ENCODE measurements at places on chromosomes 11 and 22. TPM values are rescaled to one million over a fixed set of nuclear protein-coding genes. Genes with fewer than 3 reads are reported as not detected.
A peak's percentile ranks its signal among the peaks of the same experiment; 100 is the strongest.

- no peaks in the 10 kb centered on the region for H3K36me3 ChIP-seq
- H3K27me3 ChIP-seq = no peaks in the 10 kb centered on the region
- no peak for DNase-seq
- no peaks in the 10 kb centered on the region for H3K4me1 ChIP-seq
These were observed 575.3 kb downstream of the NTM start for GRCh38 chr11:131945706-131946105.

DNA sequence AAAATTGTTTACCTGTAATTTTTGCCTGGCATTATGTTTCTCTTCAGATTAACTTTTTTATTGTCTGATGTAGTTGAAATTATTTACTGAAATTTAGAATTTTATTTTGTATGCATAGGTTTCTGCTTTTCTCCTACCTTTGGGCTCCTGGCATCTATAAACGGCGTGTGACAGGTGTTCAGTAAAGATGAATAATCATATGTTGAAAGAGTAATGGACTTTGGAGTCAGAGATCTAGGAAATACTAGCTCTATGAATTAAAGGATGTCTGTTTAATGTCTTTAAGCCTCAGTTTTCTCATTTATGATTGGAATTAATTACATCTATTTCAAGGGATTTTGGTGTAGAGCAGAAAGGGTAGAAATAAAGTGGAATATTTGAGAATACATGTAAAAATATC, 7.2 kb upstream of the ANGPTL5 start:
- no peaks in the 10 kb centered on the region for H3K36me3 ChIP-seq
- no peak for DNase-seq
- H3K4me1 ChIP-seq = no peaks in the 10 kb centered on the region
- H3K4me3 ChIP-seq = no peak overlapping the region
- no peak overlapping the region for H3K27ac ChIP-seq

- no peak overlapping the region for H3K27ac ChIP-seq
- no peak for DNase-seq
- H3K4me3 ChIP-seq = peak overlapping the region; percentile 66
- H3K4me1 ChIP-seq = peaks cover 10% of the 10 kb centered on the region
- no peaks in the 10 kb centered on the region for H3K36me3 ChIP-seq
These were observed 911 bp downstream of the EMID1 start for GRCh38 chr22:29206372-29207242.

GTSE1 gene
- total RNA-seq = not detected

- H3K36me3 ChIP-seq = no peaks in the 10 kb centered on the region
- no peak for DNase-seq
- no peak overlapping the region for H3K27ac ChIP-seq
- H3K4me1 ChIP-seq = no peaks in the 10 kb centered on the region
These were observed 802.5 kb downstream of the DLG2 start for GRCh38 chr11:84824624-84825023.

GRCh38 chr11:128832121-128832497, 35.0 kb downstream of the KCNJ1 start:
- no peaks in the 10 kb centered on the region for H3K27me3 ChIP-seq
- no peaks in the 10 kb centered on the region for H3K36me3 ChIP-seq
- no peaks in the 10 kb centered on the region for H3K4me1 ChIP-seq
- no peak overlapping the region for H3K4me3 ChIP-seq

- DNase-seq = no peak
- no peaks in the 10 kb centered on the region for H3K27me3 ChIP-seq
- H3K27ac ChIP-seq = no peak overlapping the region
- H3K4me3 ChIP-seq = no peak overlapping the region
- no peaks in the 10 kb centered on the region for H3K36me3 ChIP-seq
These were observed 140.6 kb upstream of the CADM1 start for GRCh38 chr11:115644856-115645255.

DNA sequence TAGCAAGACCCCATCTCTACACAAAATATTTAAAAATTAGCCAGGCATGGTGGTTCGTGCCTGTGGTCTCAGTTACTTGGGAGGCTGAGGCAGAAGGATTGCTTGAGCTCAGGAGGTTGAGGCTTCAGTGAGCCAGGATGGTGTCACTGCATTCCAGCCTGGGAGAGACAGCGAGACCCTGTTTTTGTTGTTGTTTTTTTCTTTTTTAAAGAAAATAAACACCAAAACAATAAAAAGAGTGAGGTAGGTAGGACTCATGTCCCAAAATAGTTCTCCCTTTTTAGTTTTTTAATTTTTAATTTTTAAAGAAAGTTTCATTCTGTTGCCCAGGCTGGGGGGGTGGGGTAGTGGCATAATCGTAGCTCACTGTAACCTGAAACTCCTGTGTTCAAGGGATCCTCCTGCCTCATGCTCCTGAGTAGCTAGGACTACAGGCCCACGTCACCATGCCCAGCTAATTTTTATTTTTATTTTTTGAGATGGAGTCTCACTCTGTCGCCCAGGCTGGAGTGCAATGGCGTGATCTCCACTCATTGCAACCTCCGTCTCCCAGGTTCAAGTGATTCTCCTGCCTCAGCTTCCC, 25.5 kb upstream of the MALAT1 start:
- peak; percentile 24 for DNase-seq
- H3K36me3 ChIP-seq = no peaks in the 10 kb centered on the region
- H3K4me1 ChIP-seq = peaks cover 22% of the 10 kb centered on the region
- no peaks in the 10 kb centered on the region for H3K27me3 ChIP-seq

GAL3ST3 gene
- 1.9 TPM for total RNA-seq

- no peak overlapping the region for H3K27ac ChIP-seq
- H3K4me3 ChIP-seq = no peak overlapping the region
- H3K36me3 ChIP-seq = no peaks in the 10 kb centered on the region
- no peak for DNase-seq
- H3K27me3 ChIP-seq = no peaks in the 10 kb centered on the region
- H3K4me1 ChIP-seq = no peaks in the 10 kb centered on the region
These were observed 21.5 kb downstream of the MTCH2 start for GRCh38 chr11:47620836-47621378.

All from uterus (tissue), 4 donors.